ENCODE measurements at places on chromosomes 12 and 14.

GRCh38 chr12:94832105-94832504 is 171.4 kb downstream of the NDUFA12 start:
- no peak for DNase-seq

DNA sequence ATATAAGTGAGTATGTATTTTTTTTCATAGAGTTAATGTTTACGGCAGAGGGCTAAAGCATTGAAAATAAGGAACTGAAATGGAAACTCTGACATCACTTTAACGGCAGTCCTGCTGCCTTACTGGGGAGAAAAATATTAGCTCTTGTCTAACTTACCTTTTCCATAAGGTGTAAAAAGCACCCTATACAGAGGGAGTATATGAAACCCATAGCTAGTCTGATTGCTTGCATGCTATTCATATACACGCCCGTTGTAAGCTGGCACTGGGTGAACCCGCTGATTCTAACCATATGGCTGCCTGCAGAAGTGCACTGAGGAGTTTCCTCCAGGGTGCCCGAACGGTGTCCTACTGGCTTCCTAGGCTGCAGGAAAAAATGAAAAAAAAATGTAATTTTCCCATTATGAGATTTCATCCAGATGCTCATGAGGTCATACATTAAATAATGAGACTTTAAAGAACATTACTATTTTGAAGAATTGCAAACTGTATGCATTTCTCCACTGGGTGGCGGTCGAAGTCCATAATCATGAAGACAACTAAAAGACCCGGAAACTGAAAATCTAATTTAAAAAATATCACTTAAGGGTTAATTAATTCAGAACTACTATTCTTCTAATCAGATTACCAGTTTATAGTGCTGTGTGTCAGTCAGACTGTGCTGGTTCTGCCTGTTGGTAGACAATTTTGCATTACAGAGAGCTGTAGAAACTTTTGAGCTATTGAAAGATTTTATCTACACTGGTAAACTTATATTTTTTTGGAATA is 144.7 kb downstream of the ALX1 start:
- DNase-seq: no peak

- no peak for DNase-seq
These were observed 726 bp downstream of the ZFHX2 start for GRCh38 chr14:23550812-23551265.

- no peak for DNase-seq
These were observed 49.9 kb downstream of the IFNG start for GRCh38 chr12:68109444-68110217.

DNA sequence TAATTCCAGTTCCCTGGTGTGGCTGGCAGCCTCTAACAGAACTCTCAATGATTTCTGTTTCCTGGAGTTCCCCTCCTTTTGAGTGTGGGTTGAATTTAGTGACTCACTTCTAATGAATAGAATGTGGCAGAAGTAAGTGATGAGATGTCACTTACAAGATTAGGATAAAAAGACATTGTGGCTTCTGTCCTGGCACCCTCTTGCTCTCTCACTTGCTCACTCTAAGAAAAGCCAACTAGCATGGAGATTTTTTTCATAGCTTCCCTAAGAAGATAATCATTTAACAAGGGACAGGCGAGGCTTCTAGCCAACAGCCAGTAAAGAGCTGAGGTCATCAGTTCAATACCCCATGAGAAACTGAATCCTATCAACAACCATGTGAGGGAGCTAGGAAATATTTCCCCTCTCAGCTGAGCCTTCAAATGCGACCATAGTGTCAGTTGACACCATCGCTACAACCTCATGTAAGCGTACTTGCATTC is 156.7 kb downstream of the TMTC3 start:
- no peak for DNase-seq

GRCh38 chr14:60309867-60310552 is 61.0 kb downstream of the PPM1A start:
- DNase-seq: no peak

DNA sequence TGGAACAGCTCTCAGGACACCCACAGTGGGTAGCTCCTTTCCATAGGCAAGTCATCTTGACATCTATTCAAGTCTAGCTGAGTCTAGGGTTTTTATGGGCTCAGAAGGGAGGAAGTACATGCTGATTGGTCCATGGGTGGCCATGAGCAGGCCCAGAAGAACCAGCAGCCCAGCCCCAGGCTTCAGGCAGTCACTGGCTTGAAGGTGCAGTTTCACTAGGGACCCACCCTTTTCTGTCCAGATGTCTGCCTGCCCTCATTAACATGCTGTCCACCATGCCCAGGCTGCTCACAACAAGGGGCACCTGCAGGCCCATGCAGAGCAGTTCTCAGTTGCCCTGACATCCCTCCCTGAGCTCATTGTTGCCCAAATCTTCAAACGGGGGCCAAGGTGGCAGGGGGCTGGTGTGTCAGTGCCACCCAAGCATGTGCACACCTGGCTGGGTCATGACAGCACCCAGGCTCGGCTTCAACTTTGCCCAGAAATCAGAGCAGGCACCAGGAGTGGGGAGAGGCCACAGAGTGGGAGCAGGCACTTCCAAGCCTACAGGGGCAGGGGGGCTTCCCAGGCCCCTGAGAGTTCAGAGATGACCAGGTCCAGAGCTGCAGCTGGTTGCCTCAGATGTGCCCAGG is 18.7 kb upstream of the LGR5 start:
- no peak for DNase-seq

- DNase-seq: no peak
These were observed 14.0 kb upstream of the MFAP5 start for GRCh38 chr12:8676651-8677050.

- no peak for DNase-seq
These were observed 39.1 kb downstream of the TSPAN11 start for GRCh38 chr12:30965613-30965985.

- DNase-seq: no peak
These were observed 5.7 kb upstream of the OAS3 start for GRCh38 chr12:112932485-112933128.

- DNase-seq: no peak
These were observed 6.5 kb upstream of the CPM start for GRCh38 chr12:68939505-68939904.

DNA sequence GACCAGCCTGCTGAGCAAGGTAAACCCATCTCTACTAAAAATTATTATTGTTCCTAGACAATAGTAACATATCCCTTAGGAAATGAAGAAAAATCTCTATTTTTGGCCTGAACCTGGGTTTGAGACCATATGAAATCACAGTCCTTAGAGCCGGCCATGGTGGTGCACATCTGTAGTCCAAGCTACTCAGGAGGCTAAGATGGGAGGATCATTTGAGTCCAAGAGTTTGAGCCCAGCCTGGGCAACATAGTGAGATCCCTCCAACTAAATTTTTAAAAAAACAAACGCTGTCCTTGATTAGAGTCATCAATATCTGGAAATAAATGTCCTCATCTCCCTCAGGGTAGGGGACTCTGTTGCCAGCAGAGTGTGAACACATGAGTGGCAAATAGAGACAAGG is 34.6 kb downstream of the RPS29 start:
- DNase-seq: no peak
